PC-9 (cell line): ENCODE measurements at places on chromosomes 13 and 19.

- DNase-seq, result no peak
Measured at GRCh38 chr19:45784096-45784495, 1.8 kb upstream of the DMPK start.

DNA sequence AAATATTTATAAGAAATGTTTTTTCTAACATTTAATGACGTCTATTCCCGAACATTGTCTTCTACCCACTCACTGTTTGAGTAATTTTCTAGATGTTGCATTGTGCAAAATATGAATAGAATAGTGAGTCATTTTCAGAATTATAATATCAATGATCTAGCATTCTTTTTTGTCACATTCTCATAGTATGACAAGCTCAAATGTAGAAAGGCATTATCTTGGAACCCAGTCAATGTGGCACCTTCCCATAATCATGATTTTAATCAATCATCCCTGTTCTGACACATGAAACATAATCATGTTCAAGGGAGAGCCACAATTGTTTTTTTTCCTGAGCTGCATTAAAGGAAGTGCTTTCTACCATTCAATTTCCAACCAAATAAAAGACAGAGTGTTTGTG, 265.8 kb downstream of the OXGR1 start:
- DNase-seq, result no peak

GRCh38 chr13:23254506-23254905, 73.7 kb downstream of the SGCG start:
- no peak for DNase-seq

DNA sequence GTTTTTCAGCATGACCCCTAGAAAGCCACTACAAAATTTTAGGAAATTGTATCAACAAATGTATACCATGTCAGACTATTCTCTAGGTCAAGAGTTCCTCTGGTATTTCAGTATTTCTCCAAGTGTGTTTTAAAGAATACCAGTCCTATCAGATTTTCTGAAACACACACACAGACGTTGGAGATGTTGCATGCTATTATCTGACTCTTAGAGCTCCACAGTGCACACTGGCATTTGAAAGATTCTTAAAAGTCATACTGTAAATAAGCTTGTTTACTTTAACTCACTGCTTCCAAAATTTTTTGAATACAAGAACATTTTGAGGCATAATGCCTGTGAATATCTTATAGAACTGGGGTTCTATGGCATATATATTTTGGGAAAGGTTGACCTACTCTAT, 33.8 kb upstream of the VWA8 start:
- no peak for DNase-seq

DNA sequence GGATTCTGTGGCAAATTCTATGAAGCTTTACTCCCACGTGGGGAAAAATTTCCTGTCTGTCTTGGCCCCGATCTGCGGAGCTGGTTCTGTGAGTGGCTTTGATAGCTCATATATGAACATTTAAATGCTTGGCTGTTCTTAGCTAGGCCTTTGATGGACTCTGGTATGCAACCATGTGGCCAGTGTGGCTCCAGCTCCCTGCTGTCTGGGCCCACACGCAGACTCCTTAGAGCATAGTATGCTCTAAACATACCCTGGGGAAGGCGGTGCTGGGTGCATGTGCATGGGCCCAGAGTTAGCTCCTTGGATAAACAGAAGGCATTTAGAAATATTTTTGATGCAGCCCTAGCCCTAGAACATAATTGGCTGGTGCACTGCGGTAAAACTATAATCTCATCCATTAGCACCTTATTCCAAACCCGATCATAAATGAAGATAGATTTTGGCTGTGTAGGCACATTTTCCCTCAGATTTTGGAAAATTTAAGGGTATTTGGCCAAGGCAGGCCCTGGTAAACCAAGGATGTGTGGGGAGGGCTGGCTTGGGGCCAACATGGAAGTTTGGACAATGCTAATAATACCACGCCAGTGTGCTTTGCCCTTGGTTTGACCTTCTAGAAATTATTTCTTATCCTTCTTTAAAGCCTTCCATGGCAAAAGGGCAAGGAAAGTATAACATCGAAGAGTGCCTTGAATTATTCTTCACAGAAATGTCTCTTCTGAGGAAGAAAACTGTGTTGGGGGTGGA, 153.5 kb downstream of the LMO7 start:
- no peak for DNase-seq

- DNase-seq, result no peak
Measured at GRCh38 chr13:96816874-96817273, 177.4 kb downstream of the OXGR1 start.

DNA sequence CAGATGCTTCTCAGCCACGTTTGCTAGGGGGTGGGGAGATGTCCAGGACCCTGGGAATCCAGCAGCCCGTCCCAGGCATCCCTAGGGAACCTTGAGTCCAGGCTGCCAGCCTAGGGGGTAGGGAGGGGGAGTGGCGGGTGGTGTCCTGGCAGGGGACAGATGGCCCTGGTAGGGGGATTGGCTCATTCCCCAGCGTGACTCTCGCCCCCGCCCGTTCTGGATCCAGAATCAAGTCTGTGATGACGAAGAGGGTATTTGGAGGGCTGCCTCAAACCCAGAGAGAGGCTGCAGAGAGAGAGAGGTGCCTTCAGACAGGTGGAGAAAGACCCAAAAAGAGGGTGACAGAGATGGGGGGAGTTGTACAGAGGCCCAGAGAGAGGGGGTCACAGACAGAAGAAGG, 4.1 kb downstream of the SLC17A7 start:
- no peak for DNase-seq

- peak; percentile 80 for DNase-seq
Measured at GRCh38 chr19:43779147-43779819, 1.5 kb downstream of the KCNN4 start.

DNA sequence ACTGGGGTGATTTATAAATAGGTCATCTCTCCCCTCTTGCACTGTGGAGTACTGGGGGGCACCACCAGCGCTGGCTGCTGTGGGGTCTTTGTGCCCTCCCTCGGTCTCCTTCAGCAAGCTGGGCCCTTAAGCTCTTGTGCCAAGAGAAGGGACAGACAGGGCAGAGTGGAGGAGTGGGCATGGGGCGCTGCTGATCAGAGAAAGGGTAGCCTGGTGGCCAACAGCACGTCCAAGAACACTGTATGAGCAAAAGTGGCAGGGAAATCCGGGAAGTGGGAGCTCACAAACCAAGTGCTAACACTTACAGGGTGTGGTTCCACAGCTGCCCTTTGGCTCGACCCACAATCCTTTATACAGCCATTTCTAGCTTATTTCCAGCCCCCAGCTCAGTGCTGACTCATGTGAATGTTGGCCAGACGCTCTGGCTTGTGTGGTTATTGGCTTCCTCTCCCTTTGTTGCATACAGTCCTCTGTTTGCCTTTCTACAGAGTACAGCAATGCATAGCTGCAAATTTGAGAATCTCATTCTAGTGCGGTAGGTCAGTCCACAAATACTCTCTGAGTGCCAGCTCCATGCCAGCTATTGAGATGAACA, 298.8 kb downstream of the SHISA2 start:
- no peak for DNase-seq
